ENCODE measurements at places on chromosomes 3 and 15.

GRCh38 chr3:59555593-59556315 lies 505.9 kb upstream of the CFAP20DC start:
- no peak for DNase-seq

GRCh38 chr3:162224746-162225145 lies 728.1 kb downstream of the OTOL1 start:
- no peak for DNase-seq

DNA sequence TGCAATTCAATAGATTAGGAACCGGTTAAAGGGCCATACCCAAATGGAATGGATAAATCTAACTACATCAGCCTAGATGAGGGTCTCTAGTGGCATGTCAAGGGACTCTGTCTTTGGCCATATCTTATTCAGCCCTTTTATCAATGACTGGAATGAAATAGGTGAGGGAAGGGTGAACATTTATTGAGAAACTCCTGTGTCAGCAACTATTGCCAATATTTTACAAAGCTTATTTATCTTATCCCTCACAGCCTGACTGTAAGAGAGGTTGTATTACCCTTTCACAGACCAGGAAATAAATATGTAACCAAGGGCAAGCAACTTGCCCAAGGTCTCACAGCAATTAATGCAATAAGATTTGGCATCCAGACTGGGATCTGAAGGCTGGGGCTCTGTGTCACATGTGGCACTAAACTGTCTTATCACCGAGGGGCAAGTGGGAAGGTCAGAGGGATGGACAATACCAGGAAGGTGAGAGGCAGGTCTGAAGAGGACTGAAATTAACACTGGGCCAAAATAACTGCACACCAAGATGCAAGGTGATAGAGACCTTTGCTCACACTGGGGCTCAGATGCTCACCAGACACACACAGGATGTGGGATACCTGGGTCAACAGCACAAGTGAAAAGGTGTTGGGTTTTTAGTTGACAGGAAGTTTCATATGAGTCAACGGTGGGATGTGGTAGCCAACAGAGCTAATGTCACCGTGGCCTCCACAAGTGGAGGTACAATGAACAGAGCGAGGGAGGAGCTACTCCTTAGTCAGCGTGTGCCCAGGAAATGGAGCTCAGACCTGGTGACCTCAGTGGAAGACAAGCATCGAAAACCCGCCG lies 261.3 kb downstream of the RPLP1 start:
- DNase-seq, result no peak

GRCh38 chr15:71202712-71203111 lies 87.4 kb downstream of the THSD4 start:
- DNase-seq, result no peak

DNA sequence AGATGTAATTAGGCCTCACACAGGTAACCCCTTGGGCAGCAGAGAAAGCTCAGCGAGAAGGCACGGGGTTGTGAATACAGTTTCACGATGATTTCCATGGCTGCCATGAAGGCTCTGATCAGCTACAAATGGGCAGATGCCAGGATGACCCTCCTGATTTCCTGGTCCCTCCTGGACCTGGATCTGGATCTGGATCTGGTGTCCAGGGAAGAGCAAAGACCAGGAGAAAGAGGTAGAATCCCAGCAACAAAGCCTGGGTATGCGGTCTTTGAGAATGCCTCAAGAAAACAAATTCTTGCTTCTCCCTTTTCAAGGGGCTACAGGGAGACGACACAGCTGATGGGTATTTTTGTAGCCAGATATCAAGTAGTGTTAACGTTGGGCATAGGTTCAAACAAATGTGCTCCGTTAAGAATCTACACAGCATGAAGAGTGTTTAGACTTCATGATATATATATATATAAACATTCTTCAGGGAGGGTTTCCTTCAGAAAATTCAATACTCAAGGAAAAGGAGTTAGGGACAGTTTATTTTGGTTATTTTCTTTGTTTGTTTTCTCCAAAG lies 175.6 kb downstream of the RORA start:
- DNase-seq, result no peak

GRCh38 chr15:51496246-51496645 lies 126.3 kb downstream of the DMXL2 start:
- DNase-seq, result no peak

- no peak for DNase-seq
Observed at GRCh38 chr15:31453558-31454318, 127.1 kb downstream of the KLF13 start.

DNA sequence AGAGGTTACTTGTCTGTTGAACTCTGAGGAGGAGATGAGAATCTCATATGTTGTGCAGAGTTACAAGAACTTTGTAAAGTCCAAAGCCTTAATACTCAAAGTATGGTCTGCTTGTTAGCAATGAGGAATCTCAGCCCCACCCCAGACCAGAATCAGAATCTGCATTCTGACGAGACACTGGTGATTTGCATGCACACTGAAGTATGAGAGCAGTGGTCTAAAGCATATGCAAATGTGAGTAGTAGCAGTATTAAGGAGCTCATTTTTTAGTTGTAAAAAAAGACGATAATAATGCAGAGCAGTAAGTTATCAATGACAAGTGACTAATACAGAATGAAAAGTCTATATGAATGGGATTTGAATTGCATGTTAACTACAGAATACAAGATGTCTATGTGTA lies 327.7 kb downstream of the RYR3 start:
- no peak for DNase-seq

Data from chondrocyte (in vitro differentiated cells).